ENCODE measurements at places on chromosomes 1 and 21.

GRCh38 chr1:150441121-150441520, 46.1 kb upstream of the TARS2 start:
- no peak for DNase-seq

DNA sequence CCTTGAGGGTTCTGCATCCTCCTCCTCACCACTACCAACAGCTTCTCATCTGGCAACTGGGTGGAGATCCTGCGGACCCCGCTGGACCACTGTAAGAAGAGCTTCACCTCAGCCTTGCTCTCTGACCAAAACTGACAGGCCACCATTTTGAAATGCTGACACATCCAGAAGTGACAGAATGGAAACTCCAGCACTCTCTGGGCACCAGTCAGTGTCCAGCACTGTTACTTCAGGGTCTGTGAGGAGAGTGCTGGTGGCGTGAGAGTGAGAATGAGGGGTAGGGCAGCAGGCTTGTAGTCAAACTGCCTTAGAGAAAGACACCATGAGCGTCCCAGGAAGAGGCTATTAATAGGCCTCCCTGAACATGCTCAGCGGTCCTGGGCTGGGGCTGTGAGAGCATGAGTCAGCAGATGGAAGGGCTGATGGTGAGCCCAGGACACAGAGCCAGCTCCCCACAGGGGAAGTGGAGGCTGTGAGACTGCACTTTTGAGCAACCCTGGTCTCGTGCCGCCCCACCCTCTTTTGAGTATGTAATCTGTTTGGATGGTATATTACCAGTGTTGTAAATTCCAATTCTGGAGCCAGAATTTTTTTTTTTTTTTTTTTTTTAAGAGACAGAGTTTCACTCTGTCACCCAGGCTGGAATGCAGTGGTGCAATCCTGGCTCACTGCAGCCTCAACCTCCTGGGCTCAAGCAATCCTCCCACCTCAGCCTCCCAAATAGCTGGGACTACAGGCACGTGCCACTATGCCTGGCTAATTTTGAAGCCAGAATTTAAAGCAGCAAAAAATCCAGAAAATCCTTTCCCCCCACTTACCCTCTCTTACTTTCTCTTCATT, 34.4 kb upstream of the SLC30A1 start:
- DNase-seq, result no peak

- no peak for DNase-seq
Observed at GRCh38 chr1:196659471-196659870, 7.6 kb downstream of the CFH start.

DNA sequence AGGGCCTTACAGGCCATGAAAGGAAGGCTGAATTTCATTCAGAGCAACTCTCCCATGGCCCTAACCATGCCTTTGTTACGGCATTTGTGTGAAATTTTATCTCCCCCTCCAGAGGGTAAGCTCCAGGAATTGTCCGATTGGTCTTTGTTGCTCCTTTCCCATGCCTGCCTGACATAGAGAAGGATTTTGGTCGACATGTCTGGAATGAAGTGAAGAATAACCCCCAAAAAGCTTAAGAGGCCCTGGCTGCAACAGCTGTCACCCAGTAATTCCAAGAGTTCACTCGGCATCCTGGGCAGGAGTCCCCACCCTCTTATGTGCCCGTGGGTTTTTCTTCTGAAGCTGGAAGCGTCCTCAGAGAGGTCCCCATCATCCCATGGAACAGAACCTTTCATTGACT, 20.6 kb downstream of the CDA start:
- no peak for DNase-seq

- DNase-seq, result no peak
Observed at GRCh38 chr1:12565966-12566352, 52.1 kb downstream of the DHRS3 start.

DNA sequence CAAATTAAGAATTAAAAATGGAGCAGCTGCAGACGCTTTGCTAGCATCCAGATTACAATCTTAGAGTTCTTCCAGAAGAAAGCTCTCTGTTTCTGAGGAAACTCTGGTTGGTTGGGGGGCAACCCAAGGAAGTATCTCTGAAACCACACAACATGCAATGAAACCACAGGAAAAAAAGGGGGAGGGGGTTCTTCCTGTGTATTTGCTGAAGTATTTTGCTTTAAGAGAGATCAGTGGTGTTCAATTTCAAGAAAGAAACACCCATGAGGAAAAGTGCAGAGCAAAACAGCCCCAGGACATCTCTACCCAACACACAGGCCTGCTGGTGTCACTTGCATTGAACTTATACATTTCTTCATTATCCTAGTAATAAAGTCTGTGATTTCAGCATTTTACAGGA, 19.7 kb upstream of the TIAM1 start:
- no peak for DNase-seq

DNA sequence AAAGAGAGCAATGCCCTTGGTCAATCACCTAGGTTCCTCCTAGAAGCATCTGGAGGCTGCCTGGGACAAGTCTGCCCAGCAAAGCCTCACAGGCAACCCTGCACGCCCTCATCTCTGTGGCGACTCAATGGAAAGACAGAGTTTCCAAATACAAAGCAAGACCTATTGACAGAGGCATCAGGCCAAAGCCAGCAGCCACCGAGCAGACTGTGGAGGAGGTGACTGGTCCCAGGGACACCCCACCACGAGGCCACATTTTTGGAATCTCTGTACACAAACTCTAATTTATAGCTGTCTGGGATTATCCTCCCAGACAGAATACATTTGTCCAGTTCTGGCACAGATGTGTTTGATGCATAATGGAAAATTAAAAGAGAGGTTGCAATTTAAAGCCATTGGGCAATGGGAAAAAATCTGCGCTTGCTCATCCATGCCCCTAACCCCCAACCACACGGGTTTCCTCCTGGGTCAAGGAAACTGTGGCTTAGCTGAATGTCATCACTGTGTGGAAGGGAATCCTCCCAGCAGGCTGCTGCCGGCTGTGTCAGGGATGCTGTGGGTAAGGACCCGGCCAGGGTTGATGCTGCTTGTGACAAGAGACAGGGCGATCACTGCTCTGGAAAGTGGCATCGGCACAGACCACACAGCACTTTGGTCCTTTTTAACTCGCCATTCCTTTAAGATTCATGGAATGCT, 14.3 kb downstream of the TSPAN2 start:
- DNase-seq, result no peak

- DNase-seq, result no peak
Observed at GRCh38 chr1:155933591-155934096, 569 bp downstream of the KHDC4 start.

DNA sequence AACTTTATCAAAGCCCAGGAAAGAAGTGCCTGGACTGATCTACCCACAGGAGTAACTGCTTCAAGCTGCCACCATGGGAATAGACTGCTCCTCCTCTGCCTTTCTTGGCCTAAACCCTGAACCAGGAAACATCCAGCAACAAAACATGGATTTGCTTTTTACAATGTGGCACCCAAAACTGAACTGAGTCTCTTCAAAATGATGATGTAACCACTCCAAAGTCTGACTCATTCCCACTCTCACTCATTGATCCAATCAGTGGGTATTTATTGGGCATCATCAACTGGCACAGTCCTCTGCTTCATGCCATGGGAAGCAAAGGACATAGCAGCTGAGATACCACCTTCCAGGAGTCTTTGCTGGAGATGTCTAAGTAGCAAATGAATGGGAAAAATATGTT, 23.5 kb downstream of the CYP4A22 start:
- no peak for DNase-seq

DNA sequence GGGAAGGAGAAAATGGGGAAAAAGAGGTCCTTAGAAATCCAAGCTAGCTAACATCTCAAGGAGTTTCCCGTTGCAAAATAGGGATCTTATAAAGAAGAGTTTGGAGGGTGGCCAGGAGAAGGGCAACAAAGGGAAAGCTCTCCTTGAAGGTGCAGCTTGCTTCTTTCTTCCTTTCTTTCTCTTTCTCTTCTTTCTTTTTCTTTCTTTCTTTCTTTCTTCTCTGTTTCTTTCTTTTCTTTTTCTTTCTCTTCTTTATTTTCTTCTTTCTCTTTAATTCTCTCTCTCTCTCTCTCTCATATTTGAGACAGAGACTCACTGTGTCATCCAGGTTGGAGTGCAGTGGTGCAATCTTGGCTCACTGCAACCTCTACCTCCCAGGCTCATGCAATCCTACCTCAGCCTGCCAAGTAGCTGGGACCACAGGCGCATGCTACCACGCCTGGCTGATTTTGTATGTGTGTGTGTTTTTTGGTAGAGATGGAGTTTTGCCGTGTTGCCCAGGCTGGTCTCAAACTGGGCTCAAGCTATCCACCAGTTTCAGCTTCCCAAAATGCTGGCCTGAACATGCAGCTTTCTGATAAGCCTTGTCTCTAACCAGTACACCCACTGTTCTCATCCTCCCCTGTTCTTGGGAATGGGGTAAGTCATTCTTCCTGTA, 44.4 kb downstream of the RNF11 start:
- no peak for DNase-seq

GRCh38 chr1:19690342-19690741, 25.7 kb downstream of the HTR6 start:
- DNase-seq, result no peak

- no peak for DNase-seq
Observed at GRCh38 chr1:56561227-56562019, 17.9 kb downstream of the PLPP3 start.

DNA sequence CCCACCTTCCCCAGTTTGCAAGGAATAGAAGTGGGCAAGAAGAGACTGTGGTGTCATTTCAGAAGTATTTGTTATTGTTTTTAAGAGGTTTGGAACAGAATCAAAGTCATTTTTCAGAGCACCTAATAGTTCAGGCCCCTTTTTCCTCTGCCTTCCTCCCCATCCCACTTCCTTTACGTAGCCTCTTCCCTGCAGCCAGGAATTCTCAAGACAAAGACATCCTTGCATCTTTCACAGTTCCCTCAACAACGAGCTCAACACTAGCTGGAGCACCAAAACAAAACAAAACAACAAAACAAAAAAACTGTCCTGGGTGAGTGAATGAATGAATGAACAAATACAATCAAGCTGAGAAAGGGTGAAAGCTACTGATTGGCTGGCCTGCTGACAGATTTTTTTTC, 7.0 kb downstream of the PALMD start:
- DNase-seq, result no peak

DNA sequence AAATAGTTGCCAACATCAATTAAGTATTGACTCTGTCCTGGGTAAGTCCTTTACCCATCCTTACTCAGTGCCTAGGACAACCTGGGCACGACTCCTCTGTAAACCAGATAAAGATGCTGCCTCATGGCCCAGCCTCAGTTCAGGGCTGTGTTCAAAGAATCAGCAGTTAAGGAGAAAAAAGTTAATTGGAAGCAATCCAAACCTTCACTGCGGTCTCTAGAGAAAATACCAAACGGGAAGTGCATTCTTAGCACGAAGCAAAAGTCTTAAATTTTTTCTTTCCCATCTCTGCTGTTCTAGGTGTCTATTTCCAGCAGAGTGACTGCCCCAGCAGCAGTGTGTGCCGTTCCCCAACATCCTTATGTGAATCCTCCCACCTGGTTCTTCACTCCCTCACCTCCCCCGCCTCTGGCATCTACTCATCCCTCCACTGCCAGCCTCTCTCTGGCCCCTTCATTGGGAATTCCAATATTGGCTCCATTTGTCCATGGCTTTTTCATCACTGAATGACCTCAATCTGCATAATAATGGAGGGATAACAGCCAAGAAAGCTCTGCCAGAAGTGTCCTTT, 23.2 kb downstream of the KANK4 start:
- DNase-seq, result no peak

GRCh38 chr1:63073309-63074306, 248.8 kb upstream of the FOXD3 start:
- no peak for DNase-seq

DNA sequence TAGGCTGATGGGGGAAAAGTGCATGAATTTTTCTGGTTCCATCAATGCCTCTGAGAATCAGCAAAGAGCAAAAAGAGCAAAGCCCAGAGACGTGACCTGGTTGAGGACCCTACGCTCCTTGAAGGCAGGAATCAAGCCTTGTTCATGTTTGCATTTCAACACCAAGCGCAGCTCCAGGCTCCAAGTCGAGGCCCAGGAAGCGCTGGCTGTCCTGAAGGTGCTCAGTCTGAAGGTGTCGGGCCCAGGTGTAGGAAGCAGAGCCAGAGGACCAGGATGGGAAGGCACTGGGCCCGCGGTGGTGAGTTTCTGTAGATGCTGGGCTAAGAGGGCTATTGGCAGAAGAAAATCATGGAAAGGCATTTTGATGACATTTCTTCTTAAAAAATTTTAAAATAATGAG, 25.6 kb upstream of the KCNE2 start:
- DNase-seq, result no peak

GRCh38 chr1:157288996-157289395, 150.8 kb upstream of the ETV3 start:
- DNase-seq, result no peak

DNA sequence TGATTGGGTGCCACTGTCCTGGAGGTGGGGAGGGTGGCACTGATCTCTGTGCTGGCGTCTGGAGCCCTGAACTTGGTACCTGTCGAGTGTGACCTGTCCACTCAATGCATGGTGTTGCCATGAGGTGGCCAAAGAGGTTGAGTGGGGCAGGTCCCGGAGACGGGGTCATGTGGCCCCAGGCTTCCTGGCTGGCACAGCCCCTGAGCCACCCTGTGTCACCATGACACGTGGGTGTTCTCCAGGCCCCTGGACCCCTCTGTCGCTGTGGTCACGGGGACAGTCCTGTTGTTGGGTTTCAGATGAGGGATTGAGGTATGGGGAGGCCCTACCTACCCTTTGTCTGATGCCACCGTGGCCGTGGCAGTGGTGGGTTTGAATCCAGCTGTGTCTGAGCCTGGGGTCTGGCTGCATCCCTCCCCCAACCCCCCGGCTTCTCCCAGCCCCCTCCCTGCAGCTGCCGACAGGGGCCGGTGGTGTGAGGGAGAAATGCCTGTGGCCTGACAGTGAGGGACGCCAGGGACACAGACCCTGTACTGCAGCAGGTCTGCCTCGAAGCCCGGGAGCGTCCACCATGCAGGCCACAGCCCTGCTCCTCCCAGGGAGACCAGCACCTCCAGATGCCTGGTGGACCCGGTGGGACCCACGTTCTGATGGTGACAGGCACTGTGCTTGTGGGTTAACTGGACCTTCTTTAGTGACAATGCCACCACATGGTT, 12.0 kb downstream of the TRPM2 start:
- DNase-seq, result no peak

- no peak for DNase-seq
Observed at GRCh38 chr1:217856342-217857034, 225.3 kb downstream of the SPATA17 start.

GRCh38 chr1:164704954-164705353, 146.0 kb downstream of the PBX1 start:
- DNase-seq, result no peak

- no peak for DNase-seq
Observed at GRCh38 chr1:93728480-93729131, 47.0 kb upstream of the BCAR3 start.

Data from NCI-H748 treated with DMSO at 0.1 percent for 48 hours (cell line).